ENCODE measurements at places on chromosomes 1 and 21.

DNA sequence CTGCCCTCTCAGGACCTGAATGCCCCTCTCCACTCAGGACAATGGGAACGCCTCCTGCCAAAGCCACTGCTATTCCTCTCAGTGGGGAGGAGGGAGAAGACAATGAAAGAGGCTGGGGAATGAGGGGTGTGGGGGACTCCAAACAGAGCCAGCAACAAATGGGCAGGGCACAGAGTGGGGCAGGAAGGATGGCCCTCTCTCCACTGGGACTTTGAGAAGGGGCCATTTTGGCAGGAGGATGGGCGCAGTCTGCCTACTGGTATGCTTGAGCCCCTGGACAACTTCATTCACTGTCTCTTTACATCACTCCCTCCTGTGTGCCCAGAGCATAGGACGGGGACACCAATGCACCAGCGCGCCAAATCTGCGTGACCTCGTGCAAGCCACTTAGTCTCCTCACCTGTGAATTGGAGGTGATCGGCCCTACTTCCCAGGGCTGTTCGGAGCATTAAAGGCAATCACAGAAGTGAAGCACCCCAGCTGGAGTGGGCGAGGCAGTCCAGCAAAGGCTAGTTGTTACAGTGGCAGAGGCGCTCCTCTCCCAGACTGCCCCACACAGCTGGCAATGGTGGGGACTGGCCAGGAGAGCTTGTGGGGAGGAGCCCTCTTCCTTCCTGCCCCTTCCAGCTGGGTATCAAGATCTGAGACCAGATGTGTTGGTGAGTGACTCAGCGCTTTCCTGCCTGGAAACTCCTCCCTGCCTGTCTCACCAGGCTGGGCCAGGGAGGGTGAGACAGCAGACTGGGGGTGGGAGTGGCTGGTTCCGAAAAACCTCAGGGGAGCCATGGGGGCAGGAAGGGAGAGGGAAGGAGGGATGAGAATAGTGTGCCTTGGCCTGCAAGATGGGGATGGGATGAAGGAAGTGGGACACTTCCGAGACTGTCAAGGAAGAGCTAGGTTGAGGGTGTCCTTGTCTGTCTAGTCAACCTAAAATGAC lies 22.4 kb upstream of the SYNC start:
- peak; percentile 95 for DNase-seq

DNA sequence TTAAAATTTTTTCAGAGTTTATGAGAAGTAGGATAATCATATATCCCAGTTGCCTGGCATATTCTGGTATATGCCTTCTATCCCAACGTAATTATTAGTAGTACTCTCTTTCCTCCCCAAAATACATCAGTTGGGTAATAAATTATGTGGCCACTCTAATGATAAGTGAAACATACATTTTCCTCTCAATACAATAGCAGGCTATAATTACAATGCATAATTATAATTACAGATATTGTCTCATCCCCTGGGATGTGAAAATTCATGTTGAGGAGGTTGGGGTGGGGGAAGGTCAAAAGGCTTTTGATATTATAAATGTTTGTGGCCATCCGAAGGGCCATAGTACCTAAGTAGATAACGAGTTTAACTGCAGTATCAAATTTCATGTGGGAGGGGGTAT lies 277.1 kb downstream of the ST6GALNAC3 start:
- no peak for DNase-seq

DNA sequence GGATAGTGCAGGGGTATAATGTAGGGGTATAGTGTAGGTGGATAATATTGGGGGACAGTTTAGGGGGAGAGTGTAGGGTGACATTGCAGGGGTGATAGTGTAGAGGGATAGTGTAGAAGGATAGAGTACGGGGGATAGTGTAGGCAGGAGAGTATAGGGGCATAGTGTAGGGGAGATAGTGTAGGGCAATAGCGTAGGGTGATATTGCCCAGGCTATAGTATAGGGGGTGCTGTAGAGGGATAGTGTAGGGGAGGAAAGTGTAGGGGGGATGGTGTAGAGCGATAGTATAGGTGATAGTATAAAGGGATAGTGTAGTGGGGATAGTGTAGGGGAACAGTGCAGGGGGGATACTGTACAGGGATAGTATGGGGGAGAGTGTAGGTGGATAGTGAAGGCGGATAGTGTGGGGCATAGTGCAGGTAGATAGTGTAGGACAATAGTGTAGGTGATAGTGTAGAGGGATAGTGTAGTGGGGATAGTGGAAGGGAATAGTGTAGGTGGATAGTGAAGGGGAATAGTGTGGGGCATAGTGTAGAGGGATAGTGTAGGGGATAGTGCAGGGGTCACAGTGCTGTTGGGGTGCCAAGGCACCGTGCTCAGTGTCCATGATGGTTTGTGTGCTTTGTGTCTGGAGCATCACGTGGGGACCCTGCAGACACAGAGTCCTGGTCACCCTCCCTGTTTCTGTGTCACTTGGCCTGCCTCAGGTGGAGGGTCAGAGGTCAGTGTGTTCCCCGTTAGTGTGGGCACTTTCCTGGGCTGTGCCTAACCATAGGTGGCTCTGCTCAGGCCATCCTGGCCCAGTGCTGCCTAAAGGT lies 10.5 kb upstream of the ARF1 start:
- no peak for DNase-seq

DNA sequence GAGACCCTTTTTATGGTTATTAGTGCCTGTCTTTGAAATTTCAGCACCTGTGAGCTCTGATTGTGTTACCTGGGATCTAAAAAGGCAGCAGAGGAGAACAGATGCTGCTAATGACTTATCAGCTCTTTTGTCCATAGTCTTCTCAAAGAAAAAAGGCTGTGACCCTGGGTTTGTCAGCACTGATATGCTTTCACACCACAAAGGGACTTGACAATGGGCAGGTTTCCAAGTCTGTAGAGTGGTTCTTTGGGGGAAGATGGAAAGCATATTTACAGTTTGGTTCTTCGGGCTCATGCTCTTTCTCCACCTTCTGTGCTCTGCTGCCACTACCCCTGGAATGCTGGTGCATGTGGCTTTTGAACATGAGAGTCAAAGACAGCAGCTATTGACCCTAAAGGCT lies 32.0 kb downstream of the DNAJC6 start:
- no peak for DNase-seq

GRCh38 chr1:170402476-170403311 lies 129.3 kb upstream of the GORAB start:
- DNase-seq = peak; percentile 34

- peak; percentile 88 for DNase-seq
These were observed 29.1 kb downstream of the PRRX1 start for GRCh38 chr1:170692866-170693575.

GRCh38 chr1:155139895-155140629 lies at the start of gene DPM3:
Gene DPM3, minus strand, starts transcription at chr1:155140531. Its CDS starts 291 bp downstream, at chr1:155140240.
- peak; percentile 79 for DNase-seq

DNA sequence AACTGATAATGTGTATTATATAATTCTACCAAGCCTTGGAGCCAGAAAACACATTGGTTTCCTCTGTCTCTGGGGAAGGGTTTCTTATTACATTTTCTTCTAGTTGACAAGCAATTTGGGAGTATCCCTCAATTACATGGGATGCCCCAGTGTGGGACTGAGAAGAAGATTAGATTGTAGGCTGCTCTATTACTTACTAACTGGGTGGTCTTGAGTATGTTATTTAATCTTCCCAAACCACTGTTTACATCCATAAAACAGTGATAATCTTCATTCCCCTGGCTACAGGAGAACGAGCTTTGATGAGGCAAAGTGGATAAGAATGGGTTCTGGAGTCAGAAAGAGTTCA lies 105.8 kb downstream of the TSEN15 start:
- DNase-seq = no peak

DNA sequence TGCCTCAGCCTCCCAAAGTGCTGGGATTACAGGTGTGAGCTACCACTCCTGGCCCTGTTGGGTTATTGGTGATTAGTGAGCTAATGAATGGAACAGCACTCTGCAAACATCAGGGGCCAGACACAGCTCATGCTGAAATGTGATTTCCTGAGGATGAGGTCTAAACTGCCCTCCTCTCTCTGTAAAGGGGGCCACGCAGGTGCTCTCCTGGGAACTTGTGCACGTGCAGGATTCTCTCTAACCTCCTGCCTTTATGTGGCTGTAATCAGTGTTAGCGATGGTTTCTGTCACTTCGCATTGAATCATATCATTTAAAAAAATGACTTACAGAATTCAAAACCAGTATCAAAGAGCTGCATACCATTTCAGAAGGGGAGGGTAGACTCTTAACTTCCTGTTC lies 3.6 kb downstream of the GPR157 start:
- DNase-seq = no peak

DNA sequence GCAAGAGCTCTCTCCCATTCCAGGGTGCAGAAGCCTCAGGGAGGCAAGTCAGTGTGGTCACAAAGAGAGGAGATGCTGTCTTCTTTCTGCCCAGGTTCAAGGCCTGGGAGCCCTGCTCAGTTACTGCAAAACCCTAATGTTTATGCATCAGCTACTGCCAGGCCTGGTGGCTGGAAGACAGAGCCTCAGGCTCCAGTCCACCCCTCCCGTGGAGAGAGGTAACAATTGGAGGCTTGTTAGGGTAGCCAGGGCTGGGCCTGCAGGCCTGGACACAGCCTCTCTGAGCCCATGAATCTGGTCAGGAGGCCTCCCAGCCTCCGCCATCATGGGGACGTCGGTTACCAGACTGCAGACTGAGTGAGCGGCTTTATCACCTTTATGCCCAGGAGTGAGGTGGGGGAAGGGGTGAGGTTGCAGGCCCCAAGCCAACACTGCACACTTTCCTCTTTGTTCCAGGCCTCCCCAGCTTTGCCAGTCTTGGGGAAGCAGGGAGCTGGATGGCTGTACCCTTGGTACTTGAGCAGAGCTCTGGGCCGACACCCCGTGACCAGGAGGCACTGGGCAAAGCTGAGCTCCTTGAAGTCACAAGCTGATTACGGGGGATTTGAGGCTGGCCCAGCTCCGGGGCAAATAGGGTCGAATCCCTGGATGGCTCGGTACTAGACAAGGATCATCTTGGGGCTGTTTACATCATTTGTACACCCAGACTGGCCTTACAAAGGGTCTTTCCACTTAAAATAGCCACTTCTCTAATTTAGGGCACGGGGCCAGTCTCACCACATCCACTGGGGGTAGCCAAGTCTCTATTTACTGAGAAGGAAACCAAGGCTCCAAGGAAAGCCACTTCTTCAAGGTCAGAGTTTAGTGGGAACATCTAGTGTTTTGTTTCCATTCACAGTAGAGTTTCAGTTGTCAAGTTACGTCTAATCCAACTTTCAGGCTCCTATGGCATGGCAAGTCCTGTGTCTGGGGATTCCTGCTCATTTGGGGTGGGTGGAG lies 5.2 kb downstream of the SLC2A1 start:
- no peak for DNase-seq

GRCh38 chr1:17188217-17188616 lies 16.7 kb upstream of the PADI1 start:
- DNase-seq = no peak

DNA sequence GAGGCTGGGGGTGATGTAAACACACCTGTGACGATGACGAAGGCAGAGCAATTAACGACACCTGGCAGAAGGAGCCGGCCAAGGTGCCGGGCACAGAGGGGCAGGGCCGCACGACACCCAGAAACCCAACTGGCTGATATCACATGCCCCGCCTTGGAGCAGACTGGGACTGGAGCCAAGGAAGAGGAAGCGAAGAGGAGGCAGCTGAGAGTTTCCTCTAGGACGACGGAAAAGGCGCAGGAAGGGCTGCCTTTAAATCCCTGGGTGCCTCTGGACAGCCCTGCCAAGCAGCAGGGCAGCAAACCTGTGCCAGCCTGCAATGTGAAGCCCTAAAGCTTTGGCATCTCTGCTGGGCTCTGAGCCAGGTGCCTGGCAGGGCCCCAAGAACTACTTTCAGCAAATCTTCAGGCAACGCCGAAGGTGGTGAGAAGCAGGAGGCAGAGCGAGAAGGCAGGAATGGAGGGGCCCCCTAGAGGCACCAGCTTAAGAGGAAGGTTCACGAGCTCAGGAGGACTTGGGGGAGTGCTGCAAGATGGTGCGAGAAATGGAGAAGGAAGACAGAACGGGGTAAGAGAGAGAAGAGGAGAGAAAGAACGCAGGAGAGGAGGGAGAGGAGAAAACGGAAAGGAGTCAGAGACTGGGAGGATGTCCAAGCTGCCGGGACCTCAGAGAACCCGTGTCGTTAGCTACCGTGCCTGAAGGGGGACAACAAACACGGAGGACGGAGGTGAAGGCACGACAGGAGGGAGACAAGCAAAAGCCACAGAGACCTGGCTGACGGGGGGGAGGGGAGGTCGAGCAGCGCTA lies 25.3 kb upstream of the PEF1 start:
- DNase-seq = peak; percentile 17

DNA sequence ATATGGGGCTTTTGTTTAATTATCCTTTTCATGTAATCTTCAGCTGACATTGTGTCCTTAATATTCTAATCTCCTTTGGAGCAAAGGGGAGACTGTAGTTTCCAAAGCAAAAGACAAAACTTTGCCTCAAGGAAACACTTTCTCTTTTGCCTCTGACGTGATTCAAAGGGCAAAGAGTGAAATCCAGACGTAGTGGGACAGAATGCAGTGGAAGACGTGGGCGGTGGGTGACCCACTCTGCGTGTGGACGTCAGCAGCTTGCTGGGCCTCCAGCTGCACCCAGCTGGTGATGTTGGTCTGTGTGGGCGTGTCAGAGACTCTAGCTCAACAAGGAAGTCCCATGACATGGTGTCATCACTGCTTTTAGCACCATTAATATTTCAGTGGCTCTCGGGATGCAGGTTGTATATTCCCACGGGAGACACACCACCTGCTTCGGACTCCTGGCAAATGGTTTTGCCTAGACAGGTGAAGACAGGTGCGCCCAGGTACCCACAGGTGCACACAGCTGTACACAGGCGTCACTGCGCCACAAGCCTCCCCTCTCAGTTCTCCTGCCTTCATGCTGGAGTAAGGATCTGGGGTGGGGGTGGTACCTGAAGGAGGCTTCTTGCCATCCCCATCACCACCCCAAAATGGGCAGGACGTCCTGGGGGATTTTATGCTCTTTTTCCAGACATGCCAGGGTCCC lies 292.1 kb upstream of the VAMP3 start:
- peak; percentile 69 for DNase-seq

DNA sequence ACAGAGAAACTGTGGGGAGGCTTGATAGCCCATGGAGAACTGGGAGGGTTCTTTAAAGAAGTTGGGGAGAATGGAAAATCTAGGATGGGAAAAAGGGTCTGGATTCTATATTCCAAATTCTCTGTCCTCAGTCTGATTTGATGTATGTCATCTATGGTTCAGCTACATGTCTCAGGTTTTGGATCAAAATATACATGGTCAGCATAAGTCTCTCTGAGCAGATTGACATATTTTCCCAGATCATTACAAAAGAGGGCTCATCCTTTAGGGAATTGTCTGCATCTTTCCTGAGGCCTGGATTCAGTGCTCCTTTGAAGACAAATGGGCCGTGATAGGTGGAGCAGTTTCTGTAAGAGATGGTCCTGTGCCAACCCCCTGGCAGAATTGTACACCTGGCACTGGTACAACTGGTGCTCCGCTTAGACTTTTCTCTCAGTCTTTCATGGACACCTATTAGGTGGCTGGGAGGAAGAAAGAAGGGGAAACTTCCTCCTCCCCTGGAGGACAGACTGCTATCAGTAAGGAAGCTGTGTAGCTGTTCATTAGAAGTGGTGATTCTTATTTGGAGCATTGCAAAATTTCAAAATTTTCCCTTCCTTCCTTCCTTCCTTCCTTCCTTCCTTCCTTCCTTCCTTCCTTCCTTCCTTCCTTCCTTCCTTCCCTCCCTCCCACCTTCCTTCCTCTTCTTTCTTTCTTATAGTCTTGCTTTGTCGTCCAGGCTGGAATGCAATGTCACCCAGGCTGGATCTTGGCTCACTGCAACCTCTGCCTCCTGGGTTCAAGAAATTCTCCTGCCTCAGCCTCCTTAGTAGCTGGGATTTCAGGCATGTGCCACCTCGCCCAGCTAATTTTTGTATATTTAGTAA lies 26.1 kb upstream of the RGL1 start:
- no peak for DNase-seq

GRCh38 chr1:39026866-39027507 lies 837 bp downstream of the NDUFS5 start:
- DNase-seq = no peak
